ENCODE measurements at places on chromosomes 2 and 18.

- no peak for DNase-seq
Measured at GRCh38 chr2:133317178-133317577, 251.1 kb downstream of the NCKAP5 start.

DNA sequence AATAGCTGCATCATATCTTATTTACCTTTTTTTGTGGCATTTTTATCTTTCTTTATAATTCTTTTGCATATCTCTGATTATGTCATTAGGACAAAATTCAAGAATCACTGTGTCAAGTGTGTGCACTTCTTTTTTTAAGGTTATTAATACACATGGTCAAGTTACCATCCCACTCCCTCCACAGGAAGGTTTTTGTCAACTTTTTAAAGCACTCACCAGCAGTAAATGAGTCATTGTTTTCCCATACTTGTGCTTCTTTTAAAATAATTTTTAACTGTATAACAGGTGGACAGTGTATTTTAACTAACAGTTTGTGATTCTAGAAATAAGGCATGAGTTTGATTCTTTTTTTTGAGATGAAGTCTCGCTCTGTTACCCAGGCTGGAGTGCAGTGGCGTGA is 45.7 kb upstream of the FAM171B start:
- DNase-seq = no peak

- no peak for DNase-seq
Measured at GRCh38 chr2:240213226-240213475, 72.7 kb upstream of the OTOS start.

GRCh38 chr2:99348173-99348572 is 11.0 kb downstream of the EIF5B start:
- no peak for DNase-seq

DNA sequence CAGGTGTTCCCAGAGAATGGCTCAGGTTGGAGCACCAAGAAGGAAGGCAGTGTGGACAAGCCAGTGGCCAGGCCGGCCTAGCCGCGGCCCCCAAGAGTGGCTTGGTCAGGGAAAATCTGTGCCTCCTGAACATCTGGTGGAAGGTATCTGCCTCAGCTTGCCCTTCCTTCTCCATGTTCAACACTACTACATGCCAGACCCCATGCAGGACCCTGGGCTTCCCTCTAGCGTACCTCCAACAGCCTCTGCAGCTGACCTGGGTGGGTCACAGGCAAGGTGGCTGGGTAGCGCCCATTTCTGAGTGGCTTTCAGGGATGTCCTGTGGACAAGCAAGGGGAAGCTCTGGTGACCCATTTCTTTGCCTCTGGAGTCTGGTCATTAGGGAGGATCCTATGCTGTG is 7.7 kb downstream of the WNT10A start:
- no peak for DNase-seq

DNA sequence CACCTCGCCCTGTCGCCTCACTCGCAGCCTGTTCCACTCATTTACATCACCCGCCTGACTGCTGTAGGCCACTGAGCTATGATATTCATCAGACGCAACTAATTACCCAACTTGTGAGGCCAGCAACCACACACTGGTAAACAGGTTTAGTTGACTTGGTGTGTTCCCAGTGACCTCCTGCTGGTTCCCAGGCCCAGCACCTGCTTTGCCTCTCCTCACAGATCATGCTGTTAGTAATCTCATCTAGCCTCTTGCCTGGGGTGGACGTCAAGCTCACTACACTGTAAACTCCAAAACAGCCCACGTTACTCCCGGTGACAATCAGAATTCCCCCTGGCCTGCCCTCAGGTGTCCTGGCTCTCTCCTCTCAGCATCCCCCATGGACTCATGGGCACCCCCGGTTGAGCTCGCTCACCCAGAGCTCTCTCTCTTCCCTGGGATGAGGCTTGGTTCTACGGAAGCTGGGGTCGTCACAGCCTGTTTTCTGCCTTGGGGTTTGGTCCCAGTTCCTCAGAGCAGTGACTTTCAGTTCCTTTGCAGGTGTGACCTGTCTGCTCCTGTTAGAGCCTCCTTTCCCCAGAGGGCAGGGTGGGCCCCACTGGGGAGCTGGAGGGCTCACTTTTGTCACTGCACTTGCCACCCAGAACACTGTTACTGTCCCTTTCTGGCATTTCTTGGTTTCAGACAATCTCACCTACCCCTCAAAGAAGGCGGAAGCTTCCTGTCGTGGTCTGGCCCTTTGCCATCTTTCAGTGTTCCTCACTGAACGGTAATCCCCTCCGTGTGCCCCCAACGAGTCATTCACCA is 40.3 kb downstream of the INPP5D start:
- DNase-seq = no peak

GRCh38 chr2:217935235-217935879 is 67.4 kb downstream of the TNS1 start:
- no peak for DNase-seq

DNA sequence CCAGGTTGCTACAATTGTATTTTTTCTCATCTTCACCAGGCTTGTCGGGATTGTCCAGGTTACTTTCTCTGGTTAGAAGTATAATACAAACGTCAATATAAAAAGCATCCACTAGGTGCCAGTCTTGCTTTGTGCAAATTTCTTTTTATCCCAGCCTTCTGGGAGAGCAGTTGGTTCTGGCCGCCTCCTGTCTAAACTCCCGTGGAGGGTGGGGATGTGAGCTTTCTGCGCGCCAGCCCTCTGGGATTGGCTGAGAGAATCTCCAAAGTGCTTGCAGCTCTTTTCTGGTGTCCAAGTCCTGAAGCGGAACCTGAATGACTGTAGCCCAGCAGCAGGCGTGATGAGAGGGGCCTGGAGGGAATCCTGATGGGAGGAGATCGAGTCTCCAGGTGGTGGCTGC is 22.4 kb upstream of the TOGARAM2 start:
- DNase-seq = no peak

- DNase-seq = no peak
Measured at GRCh38 chr2:122233372-122233771, 477.9 kb downstream of the TSN start.

GRCh38 chr2:149586063-149586462 is 1.5 kb downstream of the MMADHC start:
- DNase-seq = no peak
